ENCODE measurements at places on chromosomes 16 and 17.
A peak's percentile ranks its signal among the peaks of the same experiment; 100 is the strongest.

- H3K27me3 ChIP-seq, result no peaks in the 10 kb centered on the region
- no peak overlapping the region for H3K4me3 ChIP-seq
- H3K27ac ChIP-seq, result no peak overlapping the region
- H3K36me3 ChIP-seq, result no peaks in the 10 kb centered on the region
- peaks cover 13% of the 10 kb centered on the region for H3K4me1 ChIP-seq
- no peak for DNase-seq
Measured at GRCh38 chr16:28597692-28598261, 927 bp upstream of the SULT1A2 start.

GRCh38 chr16:78748220-78748929 is 648.9 kb downstream of the WWOX start:
- no peak overlapping the region for H3K27ac ChIP-seq
- peaks cover 3% of the 10 kb centered on the region for H3K4me1 ChIP-seq
- no peak overlapping the region for H3K4me3 ChIP-seq
- no peak for DNase-seq
- no peaks in the 10 kb centered on the region for H3K27me3 ChIP-seq

- no peak overlapping the region for H3K4me3 ChIP-seq
- H3K4me1 ChIP-seq, result peaks cover 13% of the 10 kb centered on the region
- no peak for DNase-seq
- no peaks in the 10 kb centered on the region for H3K36me3 ChIP-seq
Measured at GRCh38 chr17:8060274-8060673, 21.4 kb downstream of the ALOX15B start.

GRCh38 chr17:1315409-1315808 is 35.9 kb downstream of the TRARG1 start:
- H3K4me3 ChIP-seq, result no peak overlapping the region
- no peaks in the 10 kb centered on the region for H3K4me1 ChIP-seq
- no peaks in the 10 kb centered on the region for H3K36me3 ChIP-seq
- H3K27ac ChIP-seq, result no peak overlapping the region
- peak; percentile 34 for DNase-seq
- peaks cover 31% of the 10 kb centered on the region for H3K27me3 ChIP-seq

GRCh38 chr16:11042191-11042590 is 97.8 kb downstream of the CLEC16A start:
- H3K4me1 ChIP-seq, result no peaks in the 10 kb centered on the region
- peaks cover 68% of the 10 kb centered on the region for H3K36me3 ChIP-seq
- no peaks in the 10 kb centered on the region for H3K27me3 ChIP-seq
- no peak overlapping the region for H3K27ac ChIP-seq
- no peak overlapping the region for H3K4me3 ChIP-seq

DNA sequence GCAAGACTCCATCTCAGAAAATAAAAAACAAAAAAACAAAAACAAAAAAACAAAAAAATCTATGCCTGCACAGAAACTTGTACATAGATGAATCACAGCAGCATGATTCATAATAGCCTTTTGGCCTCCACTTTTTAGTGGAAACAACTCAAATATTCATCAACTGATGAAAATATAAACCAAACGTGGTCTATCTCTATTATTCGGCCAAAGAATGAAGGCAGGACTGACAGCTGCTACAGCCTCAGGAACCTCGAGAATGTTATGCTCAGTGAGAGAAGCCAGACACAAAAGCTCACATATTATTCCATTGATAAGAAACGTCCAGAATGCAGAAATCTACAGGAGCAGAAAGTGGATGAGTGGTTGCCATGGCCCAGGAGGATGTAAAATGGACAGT is 19.8 kb downstream of the PPL start:
- no peak overlapping the region for H3K27ac ChIP-seq
- no peak overlapping the region for H3K4me3 ChIP-seq
- no peaks in the 10 kb centered on the region for H3K4me1 ChIP-seq
- no peak for DNase-seq

GRCh38 chr16:83200005-83200779 is 573.4 kb downstream of the CDH13 start:
- no peak overlapping the region for H3K4me3 ChIP-seq
- no peaks in the 10 kb centered on the region for H3K4me1 ChIP-seq
- no peak overlapping the region for H3K27ac ChIP-seq
- no peaks in the 10 kb centered on the region for H3K27me3 ChIP-seq
- no peaks in the 10 kb centered on the region for H3K36me3 ChIP-seq
- DNase-seq, result no peak

All from heart left ventricle (tissue), 16 donors.